Esophagus mucosa (tissue), 1 donor: ENCODE measurements at places on chromosomes 2 and 18.

DNA sequence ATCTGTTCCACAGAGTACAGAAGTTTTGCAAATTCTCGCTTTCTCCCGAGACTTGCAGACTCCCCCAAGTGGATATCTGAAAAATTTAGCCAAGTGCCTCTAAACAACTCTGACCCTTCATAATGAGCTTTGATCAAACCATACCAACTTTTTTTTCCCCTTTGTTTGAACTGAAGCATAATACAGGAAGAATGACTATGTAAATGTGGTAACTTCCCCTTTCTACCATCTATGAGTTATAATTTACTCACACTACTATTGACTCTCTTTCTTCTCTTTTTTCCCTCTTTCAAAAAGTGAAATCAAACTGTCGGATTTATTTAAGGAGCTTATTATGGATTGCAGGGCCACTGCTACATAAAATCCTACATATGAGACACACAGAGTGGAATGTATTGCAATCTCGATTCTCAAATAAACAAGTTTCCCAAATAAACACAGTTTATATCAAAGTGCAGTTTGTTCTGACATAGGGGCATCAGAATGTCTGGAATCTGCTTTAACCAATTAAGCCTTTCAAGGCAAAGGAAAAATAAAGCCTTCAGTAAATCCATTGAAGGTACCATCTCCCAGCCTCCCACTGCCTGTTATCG is 1.4 kb upstream of the ZNF804A start:
- ATAC-seq, result no peak

- no peak for ATAC-seq
These were observed 181.9 kb downstream of the PTPRM start for GRCh38 chr18:7749008-7749405.

DNA sequence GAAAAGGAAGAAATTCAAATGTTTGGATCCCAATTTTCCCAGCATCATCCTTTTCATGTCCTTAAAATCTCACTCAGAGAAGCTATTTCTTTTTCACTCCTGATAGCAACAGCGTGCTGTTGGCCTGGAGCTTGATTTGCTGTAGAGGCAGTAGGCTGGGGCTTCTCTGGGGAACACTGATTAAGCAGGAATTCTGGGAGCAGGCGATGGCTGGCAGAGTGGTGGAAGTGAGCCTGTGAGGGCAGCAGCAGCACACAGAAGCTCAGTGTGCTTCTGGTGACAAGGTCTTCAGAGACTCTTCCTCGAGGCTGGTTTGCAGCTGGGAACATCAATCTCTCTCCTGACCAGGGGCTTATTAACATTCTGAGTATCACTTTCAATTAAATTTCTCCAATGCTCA is 284.6 kb downstream of the DPP10 start:
- no peak for ATAC-seq

- ATAC-seq, result no peak
These were observed 424.3 kb upstream of the ACVR2A start for GRCh38 chr2:147420517-147420916.

DNA sequence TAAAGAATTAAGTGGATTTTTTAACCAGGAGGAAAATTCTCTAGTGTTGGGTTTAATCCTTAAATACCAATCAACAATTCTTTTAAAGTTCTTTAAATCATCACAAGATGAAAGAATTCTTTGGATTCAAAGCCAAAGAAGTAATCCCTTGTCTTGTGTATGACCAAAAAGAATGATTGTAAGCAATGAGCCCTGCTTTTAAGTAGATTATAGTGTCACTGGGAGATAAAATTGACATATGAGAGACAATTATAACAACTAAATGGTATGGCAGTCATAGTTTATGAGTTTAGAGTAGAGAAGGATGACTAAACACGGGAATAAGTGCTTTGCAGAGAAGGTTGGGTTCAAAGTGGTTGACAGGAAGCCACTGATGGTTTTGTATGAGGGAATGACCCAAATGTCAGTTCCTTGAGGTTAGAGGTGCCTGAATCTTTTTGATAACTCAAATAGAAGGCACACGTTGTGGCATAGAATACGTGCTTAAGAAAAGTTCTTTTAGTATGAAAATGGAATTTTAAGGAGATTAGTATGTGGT is 199.6 kb upstream of the TCF4 start:
- ATAC-seq, result no peak
